ENCODE measurements at places on chromosomes 16 and 17.

- DNase-seq = no peak
These were observed 221.4 kb downstream of the CDH8 start for GRCh38 chr16:61814726-61815347.

DNA sequence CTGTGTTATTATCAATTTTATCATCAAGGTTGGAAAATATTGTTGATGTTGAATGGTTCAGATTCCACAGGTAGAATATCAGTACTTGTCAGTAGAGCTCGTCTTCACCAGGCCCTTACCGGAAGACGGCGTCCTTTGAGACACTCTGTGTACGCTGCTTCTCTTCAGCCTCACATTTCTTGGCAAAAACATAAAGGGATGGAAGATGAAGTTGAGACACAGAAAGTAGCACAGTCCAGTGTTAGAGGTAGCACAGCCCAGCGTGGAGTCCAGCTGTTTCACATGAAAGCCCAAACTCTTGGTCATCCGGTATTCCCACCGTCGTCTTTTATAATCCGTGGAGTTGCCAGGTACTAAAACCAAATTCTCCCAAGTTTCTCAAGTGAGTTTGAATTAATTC, 30.4 kb downstream of the ATP2C2 start:
- DNase-seq = no peak

- DNase-seq = no peak
These were observed 85.2 kb downstream of the C16orf78 start for GRCh38 chr16:49458656-49459445.

DNA sequence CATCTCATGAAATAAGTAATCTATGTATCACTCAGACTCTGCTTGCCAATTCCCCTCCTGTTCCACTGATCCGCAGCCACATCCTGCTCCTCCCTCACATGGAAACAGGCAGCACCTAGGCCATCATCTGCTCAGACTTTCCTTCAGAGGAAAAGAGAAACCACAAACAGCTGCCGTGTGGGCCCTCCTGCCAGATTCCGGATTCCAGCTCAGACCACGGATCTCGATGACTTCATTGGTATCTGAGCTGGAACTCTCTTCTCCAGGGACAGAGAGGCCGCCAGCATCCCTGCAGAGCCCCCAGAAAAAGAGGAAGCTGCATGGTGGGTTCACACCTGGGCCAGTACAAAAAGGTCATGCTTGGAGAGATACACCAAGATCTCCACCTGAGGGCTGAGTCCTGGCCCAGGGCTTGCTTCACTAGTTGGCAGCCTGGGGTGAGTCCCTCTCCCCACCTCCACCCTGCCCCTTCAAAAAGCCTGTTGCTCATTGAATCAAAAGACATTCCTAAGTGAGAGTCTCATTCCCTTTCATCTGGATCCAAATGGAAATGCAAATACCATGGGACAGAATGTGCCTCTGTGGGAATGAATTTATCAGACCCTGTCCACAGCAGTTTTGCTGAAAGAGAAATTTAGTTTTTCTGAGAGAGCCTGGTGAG, 47.2 kb downstream of the HOXB1 start:
- DNase-seq = peak; percentile 11

DNA sequence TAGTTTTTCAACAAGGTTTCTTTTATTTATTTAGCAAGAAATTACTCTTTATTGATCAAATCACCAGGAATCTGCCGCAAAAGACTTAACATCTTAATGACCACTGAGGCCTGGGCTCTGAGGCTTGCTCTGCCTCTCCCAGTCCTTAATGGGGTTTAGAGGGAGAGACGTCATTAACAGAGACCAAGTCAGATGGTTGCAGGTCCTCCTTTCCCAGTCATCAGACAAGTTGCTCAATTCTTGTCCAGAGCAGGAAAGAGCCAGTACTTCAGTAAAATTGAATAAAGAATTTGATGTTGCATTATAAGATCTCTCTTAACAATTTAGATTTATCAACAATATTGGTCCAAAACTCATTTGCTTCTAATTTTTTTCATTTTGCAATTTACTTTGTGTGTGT, 2.0 kb downstream of the SEPHS2 start:
- no peak for DNase-seq

- DNase-seq = peak; percentile 80
These were observed 37.0 kb upstream of the CCDC182 start for GRCh38 chr17:57782062-57782490.
